ENCODE measurements at places on chromosomes 2 and 18.

DNA sequence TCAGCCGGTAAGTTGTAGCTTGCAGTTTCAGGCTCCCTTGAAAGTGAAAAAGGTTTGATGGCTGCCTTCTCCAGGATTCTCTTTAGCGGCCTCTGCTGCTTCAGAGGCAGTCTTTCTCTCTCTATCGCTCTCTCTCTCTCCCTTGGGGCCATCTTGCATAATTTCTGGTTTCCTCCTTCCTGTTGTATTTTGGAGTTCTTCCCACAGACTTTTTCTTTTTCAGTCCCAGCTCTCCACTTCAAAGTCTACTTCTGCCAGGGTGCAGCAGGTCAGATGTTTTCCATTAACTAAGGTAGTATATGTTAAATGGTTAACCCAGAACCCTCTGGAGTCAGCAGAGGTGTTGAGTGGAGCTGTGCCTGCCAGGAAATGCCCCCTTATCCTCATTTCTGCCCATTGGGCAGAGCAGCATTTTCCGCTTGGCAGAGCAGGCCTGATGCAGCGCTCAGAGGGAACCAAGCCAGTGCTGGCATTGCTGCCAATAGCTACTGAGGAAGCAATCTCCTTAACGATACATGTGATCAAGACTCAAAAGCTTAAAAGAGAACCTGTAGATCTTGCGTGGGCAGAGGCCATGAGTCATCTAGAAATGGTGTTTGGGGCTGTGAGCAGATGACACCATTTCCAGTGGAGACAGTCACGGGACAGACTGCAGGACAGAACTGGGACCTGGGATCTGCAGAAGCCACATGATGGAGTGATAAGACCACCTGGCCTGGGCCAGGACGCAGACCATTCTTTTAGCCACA is 20.8 kb downstream of the DBI start:
- DNase-seq, result no peak

- peak; percentile 11 for DNase-seq
Measured at GRCh38 chr2:59249441-59250306, 1008.5 kb upstream of the FANCL start.

- DNase-seq, result no peak
Measured at GRCh38 chr2:12008425-12009061, 262.1 kb downstream of the LPIN1 start.

DNA sequence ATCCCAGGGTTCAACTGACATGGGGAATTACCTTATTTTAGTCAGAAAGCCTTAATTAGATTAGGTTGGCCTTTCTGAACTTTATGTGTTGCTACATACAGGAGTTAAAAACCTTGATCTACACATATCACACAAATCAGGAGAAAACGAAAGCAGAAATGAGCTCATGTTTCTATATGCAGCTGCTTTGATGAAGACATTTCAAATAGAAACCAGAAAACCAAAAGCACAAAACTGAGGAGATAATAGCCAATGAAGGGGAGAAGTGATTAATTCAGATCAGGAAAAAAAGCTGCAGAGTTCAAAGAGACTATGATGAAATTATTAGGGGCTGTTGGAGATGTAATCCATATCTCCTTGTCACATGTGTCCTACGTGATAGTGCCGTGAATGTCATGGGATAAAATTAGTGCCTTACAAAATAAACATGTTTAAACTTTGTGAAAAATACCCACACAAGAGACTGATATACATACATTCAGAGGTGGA is 255.0 kb downstream of the CAMKMT start:
- DNase-seq, result no peak

DNA sequence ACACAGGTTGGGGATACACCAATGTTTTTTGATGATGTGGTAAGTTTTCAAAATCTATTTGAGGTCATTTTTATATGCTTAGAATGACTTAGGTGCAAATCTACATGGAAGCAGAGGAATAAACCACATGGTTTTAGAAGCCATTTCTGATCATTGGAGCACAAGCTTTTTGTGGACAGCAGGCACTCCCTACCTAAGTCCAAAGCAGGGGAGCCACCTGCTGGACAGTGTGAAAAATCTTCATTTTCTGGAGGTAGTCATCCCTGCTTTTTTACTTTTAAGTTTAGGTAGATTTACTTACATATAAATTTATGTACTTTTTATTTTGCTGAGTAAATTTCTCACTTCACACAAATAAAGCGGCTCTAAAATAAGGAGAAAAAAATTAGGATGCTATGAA is 323.2 kb downstream of the PLCL1 start:
- DNase-seq, result peak; percentile 21

GRCh38 chr2:67752969-67753368 is 309.8 kb downstream of the C1D start:
- DNase-seq, result no peak

GRCh38 chr2:149692961-149693396 is 105.4 kb upstream of the MMADHC start:
- DNase-seq, result no peak

- no peak for DNase-seq
Measured at GRCh38 chr18:58639751-58640427, 11.0 kb upstream of the ALPK2 start.

DNA sequence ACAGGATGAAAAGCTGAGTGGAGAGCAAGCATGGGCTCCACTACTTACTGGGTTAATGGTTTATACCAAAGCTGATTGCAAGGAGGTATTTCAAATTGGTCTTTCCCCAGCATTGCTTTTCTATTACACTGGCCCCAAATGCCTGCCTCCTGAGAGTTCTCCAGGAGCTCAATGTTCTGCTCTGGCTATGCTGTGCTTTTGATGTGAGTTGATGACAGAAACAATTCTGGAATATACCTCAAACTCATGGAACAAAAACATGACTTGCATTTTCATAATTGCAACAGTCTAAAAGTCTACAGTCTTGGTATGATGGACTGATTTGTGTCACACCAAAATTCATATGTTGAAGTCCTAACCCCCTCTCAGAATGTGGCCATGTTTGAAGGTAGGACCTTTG is 258.0 kb downstream of the CDH20 start:
- no peak for DNase-seq

- DNase-seq, result no peak
Measured at GRCh38 chr18:45554389-45554737, 60.9 kb upstream of the SLC14A2 start.

DNA sequence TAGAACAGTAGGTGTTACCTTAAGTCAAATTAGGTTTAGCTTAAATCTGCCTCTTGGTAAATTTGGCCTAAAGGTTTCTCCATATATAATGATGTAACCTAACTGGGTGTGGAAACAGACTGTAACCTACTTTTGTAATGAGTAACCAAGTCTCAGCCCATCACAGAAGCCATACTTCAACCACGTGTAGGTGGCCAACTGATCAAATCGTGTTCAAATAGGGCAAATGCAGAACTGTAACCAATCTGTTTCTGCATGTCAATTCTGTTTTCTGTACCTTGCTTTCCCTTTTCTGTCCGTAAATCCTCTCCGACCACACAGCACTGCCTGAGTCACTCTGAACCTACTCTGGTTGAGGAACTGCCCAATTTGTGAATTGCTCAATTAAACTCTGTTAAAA is 34.0 kb upstream of the PLA2R1 start:
- DNase-seq, result no peak

- no peak for DNase-seq
Measured at GRCh38 chr2:144707736-144708326, 187.9 kb upstream of the ZEB2 start.

GRCh38 chr2:82811946-82812345 is 1647.1 kb downstream of the SUCLG1 start:
- DNase-seq, result no peak

- DNase-seq, result no peak
Measured at GRCh38 chr2:209526561-209526960, 102.7 kb downstream of the MAP2 start.

- DNase-seq, result peak; percentile 41
Measured at GRCh38 chr18:59900222-59901128, 679 bp downstream of the PMAIP1 start.

- peak; percentile 86 for DNase-seq
Measured at GRCh38 chr2:111897924-111898702, at the start of gene MERTK. TSS of gene MERTK (plus strand) at chr2:111898607. CDS start at chr2:111898736, 129 bp downstream.

DNA sequence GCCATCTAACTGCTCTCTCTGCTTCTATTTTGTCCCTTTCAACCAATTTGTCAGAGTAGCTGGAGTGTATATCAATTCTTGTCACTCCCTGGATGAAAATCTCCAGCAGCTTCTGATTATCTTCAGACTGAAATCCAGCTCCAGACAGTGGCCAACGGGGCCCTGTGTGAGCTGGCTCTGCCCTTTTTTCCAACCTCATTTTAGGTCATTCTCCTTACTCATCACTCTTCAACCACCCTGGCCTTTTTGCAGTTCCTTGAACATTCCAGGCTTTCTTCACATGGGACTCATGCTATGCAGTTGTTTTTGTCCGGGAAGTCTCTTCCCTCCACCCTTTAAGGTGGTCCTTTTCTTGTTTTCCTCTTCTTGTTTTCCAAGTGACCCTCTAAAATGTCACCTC is 15.4 kb upstream of the FAP start:
- DNase-seq, result no peak

- no peak for DNase-seq
Measured at GRCh38 chr2:81195017-81195773, 890.6 kb upstream of the LRRTM1 start.

GRCh38 chr18:72091369-72091768 is 452.8 kb downstream of the CBLN2 start:
- DNase-seq, result no peak

GRCh38 chr2:142938240-142938639 is 60.8 kb downstream of the KYNU start:
- no peak for DNase-seq

DNA sequence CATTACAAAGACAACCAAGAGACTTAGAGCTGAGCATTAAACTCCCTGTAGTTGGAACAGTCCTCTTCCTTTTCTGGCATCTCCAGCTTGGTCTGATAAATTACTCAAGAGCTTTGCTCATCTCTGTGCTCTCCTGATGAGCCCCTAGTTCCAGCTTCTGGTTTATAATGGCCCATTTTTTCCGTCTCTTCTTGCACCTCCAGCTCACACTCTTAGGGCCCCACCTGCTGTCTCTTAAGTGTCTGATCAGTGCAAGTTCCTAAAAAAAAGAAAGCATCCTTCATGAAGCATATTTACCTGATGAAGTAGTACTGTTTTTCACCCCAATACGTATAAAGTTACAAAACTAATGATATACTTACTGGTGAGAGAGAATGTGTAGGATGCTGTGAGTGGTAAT is 822.9 kb downstream of the RNF144A start:
- DNase-seq, result no peak

GRCh38 chr18:963276-963675 is 58.6 kb downstream of the ADCYAP1 start:
- DNase-seq, result no peak

DNA sequence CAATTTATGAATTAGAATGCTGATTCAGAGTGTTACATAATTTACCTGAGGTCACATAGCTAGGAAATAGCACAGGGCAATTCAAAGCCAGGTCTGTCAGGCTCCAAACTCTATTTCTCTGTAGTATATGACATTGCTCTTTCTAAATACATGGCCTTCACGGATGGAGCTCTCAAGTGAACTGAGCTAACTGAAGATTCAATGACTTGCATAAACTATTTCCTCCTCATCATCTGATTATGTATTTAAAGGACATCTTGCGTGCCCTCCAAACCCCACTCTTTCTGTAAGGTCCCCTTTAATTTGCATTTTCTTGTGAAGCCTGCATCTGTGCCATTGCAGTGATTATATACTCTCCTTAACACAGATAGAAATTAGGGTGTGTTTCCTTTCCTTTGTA is 537.4 kb upstream of the VRK2 start:
- no peak for DNase-seq

DNA sequence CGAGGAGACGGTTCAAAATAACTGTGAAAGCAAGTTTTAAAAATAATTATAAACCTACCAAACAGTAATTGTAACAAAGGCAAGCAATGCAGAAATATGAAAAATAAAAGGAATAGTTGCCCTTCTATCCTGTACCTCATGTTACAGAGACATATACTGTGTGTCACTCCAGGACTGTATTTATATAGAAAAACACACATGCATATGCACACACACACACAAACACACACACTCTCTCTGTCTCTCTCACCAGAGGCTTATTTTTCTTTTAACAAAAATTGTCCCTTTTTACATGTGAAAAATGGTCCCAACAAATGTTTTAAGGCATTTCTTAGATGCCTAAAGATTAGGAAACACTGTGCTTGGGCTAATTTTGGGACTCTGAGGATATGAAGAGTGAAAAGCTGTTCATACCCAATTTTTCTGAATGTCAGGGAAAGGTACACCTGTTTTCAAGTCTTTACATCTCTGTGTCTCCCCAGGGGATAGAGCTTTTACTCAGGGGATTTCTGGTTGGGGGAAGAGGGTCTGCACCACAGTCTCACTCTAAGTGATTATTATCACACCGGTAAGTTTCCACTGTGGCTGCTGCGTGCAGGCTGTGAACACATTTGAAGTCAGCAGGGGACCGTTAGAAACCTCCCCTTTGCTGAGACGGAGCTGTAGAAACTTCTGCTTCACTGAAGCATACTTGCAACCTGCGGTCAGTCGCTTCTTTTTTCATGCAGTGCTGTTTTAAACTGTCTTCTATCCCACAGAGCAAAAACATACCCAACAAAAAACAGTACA is 51.4 kb upstream of the SPAG16 start:
- no peak for DNase-seq

DNA sequence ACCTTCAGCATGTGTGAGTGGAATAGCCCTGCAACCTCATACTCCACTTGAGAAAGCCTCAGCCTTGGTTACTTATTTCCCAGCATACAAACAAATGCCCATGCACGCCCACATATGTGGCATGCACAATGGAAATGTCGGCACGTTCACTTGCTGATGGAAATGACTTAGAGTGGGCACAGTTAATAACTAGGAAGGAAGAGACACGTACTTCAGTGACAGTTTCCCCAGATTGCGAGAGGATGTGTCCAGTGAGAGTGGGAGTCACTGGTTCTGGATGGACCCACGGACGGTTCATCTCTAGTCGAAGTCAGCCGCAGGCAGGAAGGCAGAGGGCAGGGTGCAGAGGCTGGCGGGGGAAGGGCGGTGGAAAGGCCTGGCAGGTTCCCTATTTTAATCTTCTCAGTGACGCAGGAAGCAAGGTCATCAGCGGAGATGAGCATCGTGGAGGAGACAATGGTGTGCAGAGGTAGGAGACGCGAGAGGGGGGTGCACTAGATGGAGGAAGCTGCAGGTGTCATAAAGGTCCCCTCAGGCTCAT is 350.7 kb upstream of the MYT1L start:
- DNase-seq, result no peak

DNA sequence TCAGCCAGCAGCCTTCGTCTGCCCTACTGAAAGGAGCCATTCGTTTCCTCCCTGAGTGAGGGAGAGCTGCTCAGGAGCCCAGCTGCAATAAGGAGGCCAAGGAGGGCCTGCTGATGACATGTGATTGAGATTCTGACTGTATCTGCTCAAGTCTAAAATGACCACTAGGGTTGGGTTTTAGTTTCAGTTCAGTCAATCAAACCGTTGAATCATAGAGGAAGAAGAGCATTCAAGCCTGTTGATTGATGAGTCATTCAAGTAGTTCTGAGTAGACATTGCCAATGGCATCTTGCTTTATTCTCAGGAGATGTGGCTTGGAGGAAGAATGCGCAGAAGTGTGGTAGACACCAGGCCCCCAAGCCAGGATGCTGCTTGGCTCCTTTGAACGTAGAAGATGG is 19.9 kb upstream of the BCL2L11 start:
- no peak for DNase-seq

Data from NCI-H510A (cell line).